ENCODE measurements at places on chromosomes 2 and 18.

DNA sequence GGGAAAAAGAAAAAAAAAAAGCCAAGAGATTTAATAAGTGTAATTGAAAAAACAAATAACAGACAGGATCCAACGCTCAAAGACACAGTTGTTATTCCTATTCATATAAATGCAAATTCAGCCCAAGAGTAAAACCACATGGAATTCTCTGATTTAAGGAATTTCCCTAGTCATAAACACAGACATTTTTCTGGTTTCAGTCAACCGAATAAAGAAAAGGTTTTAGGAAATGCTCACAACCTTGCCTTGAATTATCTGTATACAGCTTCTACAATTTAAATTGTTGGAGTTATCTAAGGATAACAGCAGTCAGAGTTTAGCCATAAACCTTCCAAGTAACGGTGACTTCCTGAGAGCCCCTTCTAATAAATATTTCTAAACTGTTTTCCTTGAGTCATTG is 122.7 kb downstream of the VWC2L start:
- no peak overlapping the region for H3K4me3 ChIP-seq
- no peaks in the 10 kb centered on the region for H3K4me1 ChIP-seq
- no peak for DNase-seq

GRCh38 chr2:238517209-238517608 is 90.5 kb downstream of the ASB1 start:
- peaks cover 19% of the 10 kb centered on the region for H3K36me3 ChIP-seq
- peaks cover 9% of the 10 kb centered on the region for H3K27me3 ChIP-seq
- H3K4me3 ChIP-seq = no peak overlapping the region
- no peaks in the 10 kb centered on the region for H3K4me1 ChIP-seq

DNA sequence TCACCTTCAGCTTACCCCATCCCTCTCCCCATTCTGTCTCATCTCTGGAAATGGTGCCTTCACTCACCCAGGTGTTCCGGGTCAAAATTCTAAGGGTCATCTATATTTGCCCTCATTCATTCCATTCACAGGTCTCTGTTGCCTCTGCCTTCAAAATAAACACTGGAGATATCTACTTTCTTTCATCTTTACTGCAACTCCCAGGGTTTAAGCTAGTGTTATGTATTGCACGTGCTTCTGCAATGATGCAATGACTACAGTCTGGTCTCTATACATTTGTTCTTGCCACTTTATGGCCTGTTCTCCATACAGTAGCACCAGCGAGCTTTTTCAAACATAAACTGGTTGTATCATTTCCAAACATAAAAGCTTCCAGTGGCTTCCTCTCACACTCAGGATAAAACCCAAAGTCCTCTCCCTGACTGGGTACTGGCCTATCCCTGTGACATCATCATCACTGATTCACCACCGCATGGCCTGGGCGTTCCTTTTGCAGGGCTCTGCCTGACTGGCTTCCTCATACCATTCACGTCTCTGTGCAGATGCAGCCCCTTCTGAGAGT is 14.3 kb downstream of the DSG2 start:
- no peaks in the 10 kb centered on the region for H3K4me1 ChIP-seq
- H3K36me3 ChIP-seq = no peaks in the 10 kb centered on the region
- DNase-seq = no peak
- H3K27me3 ChIP-seq = peaks cover 32% of the 10 kb centered on the region
- no peak overlapping the region for H3K27ac ChIP-seq
- H3K4me3 ChIP-seq = no peak overlapping the region

DNA sequence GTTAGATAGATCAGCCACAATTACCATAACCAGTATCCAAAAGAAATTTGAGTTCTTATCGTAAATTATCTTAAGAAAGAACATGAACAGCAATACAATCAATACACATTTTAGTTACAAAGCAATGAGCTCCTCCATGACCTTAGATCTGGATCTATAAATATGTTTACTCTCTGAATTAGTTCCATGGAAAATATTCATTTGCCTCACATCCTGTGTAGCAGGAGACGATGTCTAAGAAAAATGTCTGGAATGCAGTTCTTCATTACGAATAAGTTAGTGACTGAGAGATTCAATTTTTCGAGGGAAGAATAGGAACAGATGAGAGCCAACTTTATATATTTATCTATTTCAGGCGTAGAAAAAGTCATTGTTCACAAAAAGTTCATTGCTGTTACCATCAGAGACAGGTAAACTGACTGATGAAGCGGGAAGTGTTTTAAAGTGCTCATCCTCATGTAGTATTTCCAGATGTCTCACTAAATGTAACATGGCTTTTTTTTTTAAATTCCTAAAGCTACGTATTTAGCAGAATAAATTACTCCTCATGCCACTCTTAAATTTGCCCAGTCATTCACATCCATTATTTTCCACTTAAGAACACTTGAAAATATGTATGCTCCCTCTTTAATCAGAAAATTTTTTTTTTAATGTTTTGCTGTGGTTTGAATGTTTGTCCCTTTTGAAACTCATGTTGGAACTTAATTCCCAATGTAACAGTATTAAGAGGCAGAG is 106.5 kb upstream of the SCN1A start:
- H3K4me1 ChIP-seq = no peaks in the 10 kb centered on the region
- H3K4me3 ChIP-seq = no peak overlapping the region
- no peaks in the 10 kb centered on the region for H3K27me3 ChIP-seq
- no peak for DNase-seq
- H3K27ac ChIP-seq = no peak overlapping the region

DNA sequence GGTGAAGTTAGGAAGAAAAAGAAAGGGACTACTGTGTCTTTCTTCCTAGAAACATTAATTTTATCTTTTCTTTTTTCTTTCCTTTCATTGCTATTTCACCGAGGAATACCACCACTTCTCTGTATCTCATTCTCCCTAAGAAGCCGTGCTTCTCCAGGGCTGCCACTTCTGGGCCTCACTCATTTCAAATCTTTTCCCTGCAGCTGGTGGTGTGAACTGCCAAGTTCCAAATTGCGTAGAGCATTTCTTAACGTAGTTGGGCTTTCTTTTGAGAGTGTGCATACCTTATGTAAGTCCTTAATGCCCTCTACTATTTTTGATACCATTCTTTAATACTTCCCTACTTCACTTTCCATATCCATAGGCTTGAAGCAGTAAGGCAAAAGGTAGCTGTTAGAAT is 66.7 kb upstream of the CYP1B1 start:
- DNase-seq = no peak
- peaks cover 9% of the 10 kb centered on the region for H3K27me3 ChIP-seq
- H3K4me3 ChIP-seq = no peak overlapping the region
- no peak overlapping the region for H3K27ac ChIP-seq
- no peaks in the 10 kb centered on the region for H3K36me3 ChIP-seq

- no peak overlapping the region for H3K4me3 ChIP-seq
- H3K27me3 ChIP-seq = peaks cover 37% of the 10 kb centered on the region
- no peak overlapping the region for H3K27ac ChIP-seq
- DNase-seq = no peak
Measured at GRCh38 chr2:118618279-118618678, 229.2 kb downstream of the EN1 start.

- peaks cover 23% of the 10 kb centered on the region for H3K36me3 ChIP-seq
- no peaks in the 10 kb centered on the region for H3K27me3 ChIP-seq
- no peak for DNase-seq
- peak overlapping the region; percentile 92 for H3K4me3 ChIP-seq
Measured at GRCh38 chr2:3557639-3558204, 411 bp downstream of the RNASEH1 start.

DNA sequence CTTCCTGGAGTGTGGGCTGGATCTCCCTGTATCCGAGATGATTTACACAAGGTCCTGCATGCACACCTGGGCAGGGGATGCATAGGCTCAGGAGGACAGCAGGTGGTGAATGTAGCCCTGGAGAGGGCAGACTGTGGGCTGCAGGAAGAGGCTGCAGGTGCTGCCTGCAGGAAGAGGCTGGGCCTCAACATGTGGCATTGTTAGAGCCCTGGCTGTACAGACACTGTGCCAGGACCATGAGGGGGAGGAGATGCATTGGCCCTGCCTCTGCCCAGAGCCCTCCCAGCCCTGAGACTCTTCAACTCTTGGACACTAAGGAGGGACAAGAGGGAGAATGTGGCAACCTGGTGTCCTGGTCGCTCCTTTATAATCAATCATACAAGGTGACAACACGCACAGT is 392.8 kb downstream of the TNS1 start:
- H3K36me3 ChIP-seq = no peaks in the 10 kb centered on the region
- H3K27ac ChIP-seq = no peak overlapping the region
- H3K4me3 ChIP-seq = no peak overlapping the region
- peaks cover 6% of the 10 kb centered on the region for H3K4me1 ChIP-seq

DNA sequence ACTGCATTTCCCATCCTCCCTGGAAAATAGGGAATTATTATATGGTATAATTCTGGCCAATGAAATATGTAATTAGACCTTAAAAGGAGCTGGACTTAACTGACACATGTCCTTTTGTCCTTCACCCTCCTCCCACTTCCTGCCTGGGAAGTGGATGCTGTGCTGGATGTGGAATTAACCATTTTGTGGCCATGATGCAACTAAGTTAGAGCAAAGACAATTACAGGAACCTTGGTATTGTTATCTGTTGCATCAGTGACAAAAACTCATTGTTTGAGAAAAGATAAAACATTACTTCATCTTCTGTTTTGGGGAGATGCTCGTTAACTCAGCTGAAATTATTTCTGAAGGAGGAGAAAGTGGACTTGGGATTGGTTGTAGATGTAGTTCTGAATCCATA is 227.7 kb upstream of the BOD1L2 start:
- no peak overlapping the region for H3K27ac ChIP-seq
- peaks cover 2% of the 10 kb centered on the region for H3K36me3 ChIP-seq
- H3K4me1 ChIP-seq = peaks cover 35% of the 10 kb centered on the region
- DNase-seq = no peak
- H3K4me3 ChIP-seq = no peak overlapping the region

GRCh38 chr2:221124532-221125240 is 447.4 kb downstream of the EPHA4 start:
- no peak overlapping the region for H3K27ac ChIP-seq
- peaks cover 7% of the 10 kb centered on the region for H3K36me3 ChIP-seq
- no peaks in the 10 kb centered on the region for H3K4me1 ChIP-seq
- no peak for DNase-seq

- no peak overlapping the region for H3K4me3 ChIP-seq
- H3K36me3 ChIP-seq = no peaks in the 10 kb centered on the region
- no peaks in the 10 kb centered on the region for H3K27me3 ChIP-seq
- H3K27ac ChIP-seq = no peak overlapping the region
- no peaks in the 10 kb centered on the region for H3K4me1 ChIP-seq
Measured at GRCh38 chr2:72214429-72215143, 66.9 kb upstream of the CYP26B1 start.

GRCh38 chr2:172944022-172944793 is 131.4 kb upstream of the MAP3K20 start:
- H3K4me1 ChIP-seq = no peaks in the 10 kb centered on the region
- no peaks in the 10 kb centered on the region for H3K36me3 ChIP-seq
- no peak overlapping the region for H3K27ac ChIP-seq
- no peak for DNase-seq
- peaks cover 32% of the 10 kb centered on the region for H3K27me3 ChIP-seq

DNA sequence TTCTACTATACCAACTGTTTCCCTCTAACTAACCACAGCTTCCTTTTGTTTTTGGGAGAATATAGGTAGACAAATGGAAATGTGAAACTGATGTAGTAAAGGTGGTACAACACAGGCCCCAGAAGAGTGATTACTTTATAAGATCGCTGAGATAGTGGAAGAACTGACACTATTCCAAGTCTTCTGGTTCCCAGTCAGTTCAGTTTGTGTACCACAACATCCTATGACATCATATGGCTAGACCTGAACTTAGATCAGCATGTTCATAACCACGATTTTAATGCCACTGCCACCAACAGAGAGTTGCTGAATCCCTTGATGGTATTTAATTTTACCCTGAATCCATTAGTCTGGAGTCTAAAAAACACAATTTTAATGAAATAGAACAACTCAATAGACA is 328.9 kb downstream of the GPD2 start:
- no peaks in the 10 kb centered on the region for H3K4me1 ChIP-seq
- H3K4me3 ChIP-seq = no peak overlapping the region
- no peak for DNase-seq
- no peaks in the 10 kb centered on the region for H3K27me3 ChIP-seq

DNA sequence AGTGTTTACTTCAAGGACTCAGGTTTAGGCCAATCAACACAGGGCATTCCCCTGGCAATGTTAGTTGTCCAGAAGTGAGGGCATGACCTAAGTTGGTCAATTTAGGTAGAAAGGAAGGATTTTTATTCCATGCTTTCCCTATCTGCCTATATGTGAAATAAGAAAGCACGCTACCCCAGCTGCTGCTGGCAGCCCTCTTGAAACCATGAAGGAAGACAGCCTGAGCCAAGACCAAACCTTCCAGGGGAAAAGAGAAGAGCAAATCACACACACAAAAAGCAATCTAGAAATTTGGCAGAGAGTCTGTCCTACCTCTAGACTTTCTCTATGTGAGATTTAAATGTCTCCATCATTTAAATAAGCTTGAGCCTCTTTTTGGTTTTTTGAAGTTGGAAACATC is 387.6 kb downstream of the TNS1 start:
- H3K4me3 ChIP-seq = no peak overlapping the region
- no peak for DNase-seq
- peaks cover 6% of the 10 kb centered on the region for H3K4me1 ChIP-seq
- no peak overlapping the region for H3K27ac ChIP-seq

- DNase-seq = no peak
- H3K36me3 ChIP-seq = no peaks in the 10 kb centered on the region
- H3K27ac ChIP-seq = no peak overlapping the region
- H3K27me3 ChIP-seq = peaks cover 16% of the 10 kb centered on the region
Measured at GRCh38 chr2:232981356-232981755, 31.7 kb downstream of the NGEF start.

DNA sequence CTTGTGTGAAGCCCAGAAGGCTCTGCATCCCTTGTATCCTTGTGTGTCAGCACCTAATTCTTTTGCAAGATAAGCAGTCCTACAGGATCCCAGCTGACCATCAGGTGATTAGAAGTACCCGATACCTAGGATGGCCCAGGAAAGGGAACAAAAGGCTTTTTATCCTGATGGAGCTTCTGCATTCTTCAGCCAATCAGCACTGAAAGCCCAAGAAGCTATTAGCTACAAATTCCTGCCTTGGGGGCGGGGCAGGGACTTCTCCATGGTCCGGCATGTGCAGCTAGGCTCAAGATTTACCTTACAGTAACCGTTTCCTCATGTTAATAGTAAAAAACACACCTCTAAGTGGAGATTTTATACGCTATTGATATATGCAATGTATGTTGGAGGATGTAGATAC is 264.6 kb upstream of the THUMPD2 start:
- DNase-seq = no peak
- H3K36me3 ChIP-seq = no peaks in the 10 kb centered on the region
- H3K27ac ChIP-seq = no peak overlapping the region
- no peaks in the 10 kb centered on the region for H3K4me1 ChIP-seq
- no peaks in the 10 kb centered on the region for H3K27me3 ChIP-seq
- no peak overlapping the region for H3K4me3 ChIP-seq

DNA sequence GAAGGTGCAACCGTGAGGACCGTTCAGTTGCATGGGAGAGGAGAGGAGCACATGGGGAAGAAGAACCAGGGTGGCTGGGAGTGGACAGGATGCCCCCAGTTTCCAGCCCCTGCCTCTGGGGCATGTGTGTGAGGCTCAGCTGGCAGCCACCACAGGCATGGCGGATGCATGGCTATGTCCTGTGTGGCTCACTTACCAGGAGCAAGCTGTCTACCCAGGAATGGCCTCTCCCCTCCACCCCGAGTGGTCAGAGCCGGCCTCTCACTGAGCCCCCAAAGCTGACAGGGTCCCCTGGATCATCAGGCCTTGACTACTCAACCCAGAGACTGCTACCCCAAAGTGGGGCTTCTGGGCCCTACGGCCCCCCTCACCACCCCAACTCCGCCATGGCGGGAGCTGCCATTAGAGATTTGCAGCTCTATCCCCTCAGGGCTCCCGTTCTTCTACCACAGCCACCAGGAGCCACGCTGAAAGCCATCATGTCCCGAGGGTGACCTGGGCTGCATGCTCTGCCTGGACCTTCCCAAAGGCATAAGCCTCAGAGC is 65.3 kb downstream of the RHOB start:
- H3K36me3 ChIP-seq = peaks cover 6% of the 10 kb centered on the region
- no peak for DNase-seq
- peaks cover 5% of the 10 kb centered on the region for H3K4me1 ChIP-seq
- no peak overlapping the region for H3K4me3 ChIP-seq
- H3K27me3 ChIP-seq = peaks cover 13% of the 10 kb centered on the region
- H3K27ac ChIP-seq = no peak overlapping the region

Data from natural killer cell treated with Interleukin-12 subunit alpha and Interleukin-12 subunit beta and Interleukin-15 and Interleukin-18, amount 100 ng/mL, for 72 hours (primary cell).